Neural crest cell (in vitro differentiated cells): ENCODE measurements at places on chromosomes 12 and 14.
A peak's percentile ranks its signal among the peaks of the same experiment; 100 is the strongest.

- H3K27ac ChIP-seq: no peak overlapping the region
- H3K36me3 ChIP-seq: no peaks in the 10 kb centered on the region
- DNase-seq: peak; percentile 43
- H3K4me3 ChIP-seq: peak overlapping the region; percentile 92
These were observed 2.0 kb downstream of the BHLHE41 start for GRCh38 chr12:26122681-26123481.

- H3K27ac ChIP-seq: peak within 1 kb of the TSS; percentile 31
- peak; percentile 41 for DNase-seq
- H3K36me3 ChIP-seq: no peaks in the 10 kb centered on the region
- peaks cover 44% of the 10 kb centered on the region for H3K27me3 ChIP-seq
- peaks cover 8% of the 10 kb centered on the region for H3K4me1 ChIP-seq
- H3K4me3 ChIP-seq: peak within 1 kb of the TSS; percentile 96
These were observed at the start of gene LIN7A for GRCh38 chr12:80937391-80938238. LIN7A (minus strand) TSS chr12:80937934; CDS start chr12:80937722, 212 bp downstream.

DNA sequence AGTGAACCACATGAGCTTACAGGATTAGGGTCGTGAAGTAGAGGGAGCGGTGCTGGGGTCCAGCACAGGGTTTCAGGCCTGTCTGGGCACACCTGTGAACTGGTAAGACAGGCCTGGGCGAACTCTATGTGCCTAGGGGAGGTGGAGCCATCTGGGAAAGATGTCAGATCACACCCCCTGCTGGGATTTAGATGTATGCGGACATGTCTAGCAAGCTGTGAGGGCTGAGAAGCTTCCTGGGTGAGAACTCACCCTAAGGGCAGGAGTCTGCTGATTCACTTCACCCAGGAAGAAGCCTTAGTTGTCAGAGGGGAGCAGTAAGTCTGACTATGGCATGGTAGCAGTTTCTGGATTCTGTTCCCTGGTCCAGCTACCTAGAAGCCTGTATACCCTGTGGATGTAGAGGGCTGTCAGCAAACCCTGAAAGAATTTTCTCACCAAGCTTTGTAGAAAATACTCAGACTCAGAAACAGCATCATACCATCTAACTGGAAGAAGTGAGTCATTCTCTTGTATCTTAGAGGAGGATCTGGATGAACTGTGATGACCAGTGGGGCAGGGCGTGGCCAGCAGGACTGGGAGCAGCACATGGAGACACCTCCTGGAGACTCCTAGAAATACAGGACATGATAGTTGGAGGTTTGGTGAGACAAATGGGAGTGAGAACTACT lies 11.2 kb upstream of the PYGL start:
- no peak overlapping the region for H3K4me3 ChIP-seq
- H3K27me3 ChIP-seq: peaks cover 2% of the 10 kb centered on the region
- no peaks in the 10 kb centered on the region for H3K36me3 ChIP-seq
- no peak for DNase-seq

DNA sequence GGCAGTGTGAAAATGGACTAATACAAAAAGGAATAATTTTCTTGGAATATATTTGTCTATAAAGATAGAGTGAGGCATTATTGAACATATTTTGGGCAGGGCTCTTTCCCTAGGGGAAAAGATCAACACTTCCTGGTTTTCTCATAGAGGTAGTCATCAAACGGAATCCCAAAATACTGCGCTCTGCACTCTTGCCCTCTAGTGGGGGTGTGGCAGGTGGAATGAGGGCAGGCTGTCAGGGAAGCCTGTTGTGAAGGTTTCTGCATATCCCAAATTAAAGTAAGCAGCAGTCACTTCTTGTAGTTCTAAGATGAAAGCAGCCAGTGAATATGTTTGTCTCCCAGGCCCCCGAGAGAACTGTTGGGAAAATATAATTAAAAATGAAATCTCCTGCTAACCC lies 666.8 kb upstream of the TMEM132C start:
- H3K27me3 ChIP-seq: no peaks in the 10 kb centered on the region
- peaks cover under 1% of the 10 kb centered on the region for H3K4me1 ChIP-seq
- no peak overlapping the region for H3K27ac ChIP-seq
- no peak overlapping the region for H3K4me3 ChIP-seq
- DNase-seq: no peak

- H3K27me3 ChIP-seq: no peaks in the 10 kb centered on the region
- DNase-seq: no peak
- H3K36me3 ChIP-seq: peaks cover 6% of the 10 kb centered on the region
- no peak overlapping the region for H3K4me3 ChIP-seq
- no peak overlapping the region for H3K27ac ChIP-seq
These were observed 659.5 kb downstream of the TMEM121 start for GRCh38 chr14:106185837-106186233.
